ENCODE measurements at places on chromosomes 4 and X.

DNA sequence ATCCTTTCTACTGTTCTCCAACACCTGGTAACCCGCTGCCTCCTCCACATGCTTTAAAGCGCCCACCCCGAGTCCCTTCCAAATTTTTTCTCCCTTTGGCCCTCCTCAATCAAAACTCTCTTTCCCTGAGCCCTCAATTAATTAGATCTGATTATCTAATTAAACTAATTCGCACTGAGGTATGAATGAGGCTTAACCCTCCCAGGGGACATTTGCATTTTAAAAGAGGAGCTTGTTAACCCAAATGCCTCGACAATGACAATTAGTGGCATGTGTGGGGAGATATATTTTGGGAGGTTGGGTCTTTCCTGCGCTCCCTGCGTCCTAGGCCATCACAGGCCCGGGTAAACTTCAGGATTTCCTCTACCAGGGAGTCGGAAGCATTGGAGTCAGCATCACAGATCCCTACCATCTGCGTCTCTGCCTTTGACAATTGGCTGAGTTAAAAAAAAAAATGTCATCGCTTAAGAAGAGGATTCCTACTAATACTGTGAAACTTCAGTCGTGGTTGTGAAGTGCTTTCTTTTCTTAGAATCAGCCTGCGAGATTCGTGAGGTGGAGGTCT lies 50.6 kb downstream of the TENM3 start:
- no peak for DNase-seq

DNA sequence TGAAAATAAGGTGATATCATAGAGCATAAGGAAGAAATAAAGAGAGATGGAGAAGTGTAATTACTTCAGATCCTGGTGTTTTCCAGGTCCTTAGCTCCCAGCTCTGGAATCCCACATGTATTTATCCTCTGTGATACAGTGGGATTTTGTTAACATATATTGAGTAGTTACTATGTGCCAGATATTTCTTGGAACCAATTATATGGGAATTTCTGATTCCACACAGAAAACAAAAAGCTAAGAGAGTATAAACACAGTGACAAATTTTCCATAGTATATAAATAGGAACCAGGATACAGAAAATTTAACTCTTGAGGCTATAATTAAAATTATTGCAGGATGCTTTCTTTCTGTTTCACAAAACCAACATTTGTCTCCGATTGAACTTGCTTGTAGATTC lies 1067.5 kb downstream of the PCDH7 start:
- DNase-seq = no peak

GRCh38 chrX:85004255-85004654 lies 578 bp downstream of the APOOL start:
- DNase-seq = no peak

DNA sequence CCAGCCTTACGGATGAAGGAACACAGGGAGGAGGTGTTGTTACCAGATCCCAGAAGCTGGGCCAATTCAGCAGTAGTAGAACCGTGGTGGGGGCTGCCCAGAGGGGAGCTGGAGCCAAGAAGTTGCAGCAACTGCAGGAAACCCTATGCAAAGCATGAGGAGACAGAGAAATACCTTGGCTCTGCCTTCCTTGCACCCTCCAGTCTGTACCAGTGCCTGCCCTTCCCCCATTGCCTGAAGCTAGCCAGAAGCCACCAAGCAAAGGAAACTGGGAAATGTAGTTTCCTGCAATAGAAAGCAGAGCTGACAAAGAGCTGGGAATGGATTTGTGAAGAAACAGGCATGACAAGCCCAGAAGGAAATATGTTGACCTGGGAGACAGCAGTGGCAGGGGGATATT lies 108.7 kb upstream of the FUNDC1 start:
- DNase-seq = no peak

DNA sequence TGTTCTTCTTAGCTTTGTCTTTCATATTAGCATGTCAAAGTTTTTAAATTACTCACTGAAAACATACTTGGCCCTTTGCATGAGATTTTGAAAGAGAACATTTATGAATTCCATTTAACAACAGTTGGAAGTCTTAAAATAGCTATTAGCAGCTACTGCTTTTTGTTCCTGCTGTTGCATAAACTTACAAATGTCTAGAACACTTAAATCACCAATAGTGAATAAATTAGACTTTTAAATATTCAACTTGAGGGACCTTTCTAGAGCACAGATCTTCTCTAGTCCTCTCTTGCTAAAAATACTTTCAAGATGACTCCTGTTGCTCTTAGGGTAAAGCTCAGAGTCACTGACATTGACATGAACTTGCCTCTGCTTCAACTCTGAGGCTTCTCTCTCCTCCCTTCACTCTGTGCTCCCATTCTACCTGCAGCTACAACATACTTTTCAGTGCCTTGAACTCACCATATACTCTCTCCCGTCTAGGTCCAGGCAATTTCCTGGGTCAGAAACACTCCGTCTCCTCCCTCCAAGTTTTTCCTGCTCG lies 15.8 kb upstream of the TXK start:
- DNase-seq = no peak

GRCh38 chr4:177957596-177958360 lies 515.5 kb upstream of the AGA start:
- DNase-seq = no peak

DNA sequence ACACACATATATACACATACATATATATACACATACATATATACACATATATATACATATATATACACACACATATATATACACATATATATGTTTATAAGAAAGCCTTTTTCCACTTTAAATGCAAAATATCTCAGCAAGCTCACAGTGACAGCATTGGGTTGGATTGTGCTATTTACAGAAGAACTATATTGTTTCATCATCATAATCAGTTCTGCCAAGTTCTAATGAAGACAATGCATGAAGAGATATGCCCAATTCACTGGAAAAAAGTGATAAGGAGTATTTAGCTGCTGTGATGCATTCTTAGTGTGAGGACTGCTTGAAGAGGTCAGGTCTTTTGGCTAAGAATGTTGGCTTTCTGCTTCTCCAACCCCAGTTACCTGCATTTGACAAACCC lies 54.4 kb downstream of the RNF150 start:
- DNase-seq = no peak

- DNase-seq = no peak
These were observed 71.9 kb upstream of the PRSS48 start for GRCh38 chr4:151204925-151205524.

- no peak for DNase-seq
These were observed 431.2 kb downstream of the GPM6A start for GRCh38 chr4:175380841-175381240.

DNA sequence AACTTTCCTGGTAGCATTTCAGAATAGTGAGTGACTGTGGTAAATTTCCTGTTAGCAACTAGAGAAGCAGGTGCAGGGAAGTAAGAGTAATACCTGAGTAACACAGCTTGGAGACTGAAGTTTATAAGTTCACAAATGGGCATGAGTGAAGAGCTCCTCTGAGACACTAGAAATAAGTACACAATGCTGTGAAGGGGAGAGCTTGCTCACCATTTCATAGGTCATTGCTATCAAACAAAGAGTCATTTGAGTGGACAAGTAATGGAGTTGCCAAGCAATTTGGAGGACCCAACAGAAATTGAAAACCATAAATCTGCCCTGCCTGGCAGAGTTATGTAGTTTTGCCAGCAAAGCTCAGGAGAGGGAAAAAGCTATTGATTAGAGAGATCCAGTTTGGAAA lies 523.6 kb downstream of the TRAM1L1 start:
- DNase-seq = no peak

- DNase-seq = no peak
These were observed 60.8 kb downstream of the EGF start for GRCh38 chr4:109973529-109973905.

DNA sequence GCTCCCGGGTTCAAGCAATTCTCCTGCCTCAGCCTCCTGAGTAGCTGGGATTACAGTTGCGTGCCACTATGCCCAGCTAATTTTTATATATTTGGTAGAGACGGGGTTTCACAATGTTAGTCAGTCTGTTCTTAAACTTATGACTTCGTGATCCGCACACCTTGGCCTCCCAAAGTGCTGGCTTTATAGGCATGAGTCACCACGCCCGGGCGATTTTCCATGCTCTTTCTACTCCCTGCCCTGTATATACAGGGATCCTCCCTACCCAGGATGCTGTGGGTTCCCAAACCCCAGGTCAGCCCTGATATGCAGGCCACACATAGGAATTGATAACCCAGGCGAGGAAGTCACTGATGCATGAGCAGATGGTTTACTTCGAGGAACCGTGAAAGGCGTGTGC lies 31.4 kb downstream of the SSX5 start:
- DNase-seq = no peak

DNA sequence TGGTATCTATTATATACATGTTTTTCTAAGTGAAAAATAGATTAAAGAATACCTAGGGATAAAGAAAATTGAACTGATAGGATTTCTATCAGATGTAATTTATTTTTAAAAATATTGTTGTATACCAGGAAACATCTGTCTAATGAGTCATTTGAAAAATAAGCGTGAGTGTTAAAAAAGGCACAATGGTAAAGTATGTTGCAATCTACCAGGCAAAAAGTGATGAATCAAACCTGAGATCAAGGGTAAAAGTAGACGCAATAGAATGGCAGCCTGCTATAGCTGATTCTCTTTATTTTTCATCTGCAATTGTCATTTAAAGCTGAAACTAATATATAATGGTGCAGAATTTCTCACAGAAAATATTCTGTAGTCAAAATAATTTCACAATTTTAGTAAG lies 1119.6 kb downstream of the PCDH18 start:
- DNase-seq = no peak

- DNase-seq = no peak
These were observed 60.4 kb upstream of the BCOR start for GRCh38 chrX:40158036-40158706.

DNA sequence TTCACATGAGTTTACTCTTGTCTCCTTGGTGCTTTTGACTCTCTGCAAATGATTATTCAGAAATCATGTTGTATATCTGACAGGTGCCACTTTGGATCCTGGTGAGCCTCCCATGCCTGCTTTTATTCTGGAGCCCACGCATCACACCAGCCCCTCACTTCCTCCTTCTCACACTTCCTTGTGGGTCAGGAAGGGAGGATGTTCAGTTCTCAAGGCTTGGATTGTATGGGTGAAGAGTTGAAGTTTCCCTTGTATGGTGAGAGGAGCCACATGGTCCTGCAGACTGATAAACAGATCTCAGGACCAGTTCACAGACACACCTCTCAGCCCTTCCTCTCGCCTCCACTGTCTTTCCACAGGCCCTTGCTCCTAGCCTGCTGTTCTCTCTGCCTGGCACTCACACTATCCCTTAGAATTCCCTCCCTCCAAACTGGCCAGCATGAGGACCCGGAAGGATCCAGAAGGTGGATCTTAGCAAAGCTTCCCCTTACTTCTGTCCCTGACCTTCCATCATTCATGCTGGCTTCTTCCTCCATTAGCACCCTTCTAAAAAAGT lies 92.1 kb downstream of the STK32B start:
- DNase-seq = no peak

DNA sequence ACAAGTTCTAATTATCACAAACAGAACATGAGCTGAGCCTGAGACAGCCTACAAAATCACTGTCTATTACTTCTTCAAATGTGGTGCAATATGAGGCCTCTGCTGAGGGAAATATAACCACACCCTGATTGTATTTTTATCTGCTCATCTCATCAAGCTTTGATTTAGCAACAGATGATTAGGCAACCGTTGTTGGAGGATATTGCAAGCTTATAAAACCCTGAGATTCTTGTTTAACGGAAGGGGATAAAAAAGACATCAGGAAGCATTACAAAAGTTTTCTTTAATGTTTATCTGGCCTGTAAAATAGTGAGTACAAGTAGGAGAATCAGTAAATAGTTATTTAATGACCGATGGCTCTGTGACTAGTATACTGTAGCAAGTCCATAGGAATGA lies 108.5 kb downstream of the ZNF330 start:
- DNase-seq = no peak

- DNase-seq = no peak
These were observed 41.6 kb upstream of the UGDH start for GRCh38 chr4:39568805-39569204.

DNA sequence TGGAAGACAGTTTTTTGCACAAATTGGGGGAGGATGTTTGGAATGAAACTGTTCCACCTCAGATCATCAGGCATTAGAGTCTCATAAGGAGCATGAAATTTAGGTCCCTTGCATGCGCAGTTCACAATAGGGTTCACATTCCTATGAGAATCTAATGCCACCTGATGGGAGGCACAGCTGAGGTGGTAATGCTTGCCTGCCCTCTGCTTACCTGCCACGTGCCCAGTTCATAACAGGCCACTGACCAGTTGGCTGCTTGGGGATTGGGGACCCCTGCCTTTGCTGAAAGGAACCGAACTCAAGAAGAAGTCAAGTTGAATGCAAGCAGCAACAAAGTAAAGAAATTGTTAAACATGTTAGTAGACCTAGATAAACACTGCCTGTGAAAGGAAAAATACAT lies 4.6 kb upstream of the HSPA4L start:
- no peak for DNase-seq

DNA sequence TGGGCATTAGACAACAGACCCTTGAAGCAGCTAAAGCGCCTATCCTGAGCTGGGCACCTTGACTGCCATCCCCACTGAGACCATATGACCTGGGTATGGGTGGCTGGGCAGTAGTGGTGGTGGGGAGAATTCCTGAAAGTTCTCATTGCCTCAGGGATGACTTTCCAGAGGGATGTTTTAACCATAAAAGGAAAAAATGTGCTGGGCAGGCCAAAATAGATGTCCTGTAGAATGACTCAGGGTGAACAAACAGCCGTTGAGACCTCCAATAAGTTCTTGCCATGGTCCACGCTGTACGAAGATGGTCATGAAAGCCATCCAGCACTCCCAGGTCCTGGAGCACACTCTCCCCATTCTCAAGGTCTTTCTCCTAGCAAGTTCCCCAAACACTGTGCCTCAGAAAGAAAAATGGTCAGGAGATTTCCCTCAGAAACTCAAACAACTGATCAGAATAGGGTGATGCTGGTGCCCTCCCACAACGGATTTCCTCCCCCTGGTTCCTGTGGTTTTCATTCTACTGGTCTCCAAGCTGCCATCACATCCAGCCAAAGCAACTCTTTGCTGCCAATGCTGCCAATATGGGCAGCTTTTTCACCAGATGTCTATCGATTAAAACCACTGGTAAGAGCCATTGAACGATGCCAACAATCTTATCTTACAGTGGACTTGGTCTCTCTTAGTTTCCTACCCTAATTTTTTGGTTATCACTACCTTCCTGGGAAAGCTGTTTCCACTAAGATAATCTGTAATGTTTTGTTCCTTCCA lies 11.2 kb downstream of the CDKN2AIP start:
- no peak for DNase-seq

DNA sequence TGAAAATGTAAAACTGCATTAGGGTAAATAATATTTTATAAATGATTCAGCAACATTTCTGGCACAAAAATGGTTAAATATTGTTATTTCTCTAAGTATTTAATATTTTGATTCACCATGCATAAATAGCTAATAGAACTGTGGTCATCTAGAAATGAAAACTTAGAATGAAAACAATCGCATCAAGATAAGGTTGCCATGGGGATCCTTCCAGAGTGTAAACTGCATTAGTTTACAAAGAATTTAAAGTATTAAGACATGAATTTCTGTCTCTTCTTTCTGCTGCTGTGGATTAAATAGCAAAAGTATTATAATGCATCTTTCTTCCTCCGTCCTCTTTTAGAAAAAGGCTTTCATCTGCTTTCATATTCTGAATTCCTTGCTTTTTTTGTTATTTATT lies 1064.6 kb upstream of the SLIT2 start:
- no peak for DNase-seq

- no peak for DNase-seq
These were observed 57.9 kb upstream of the PAGE1 start for GRCh38 chrX:49753691-49754090.

Measured in stimulated activated CD4-positive, alpha-beta T cell treated with anti-CD3 and anti-CD28 coated beads, Interleukin-4, amount 100 ng/mL, for 4 hours (primary cell).